ENCODE measurements at places on chromosomes 3 and 15.
A peak's percentile ranks its signal among the peaks of the same experiment; 100 is the strongest.

- DNase-seq: no peak
Measured at GRCh38 chr3:195253923-195254432, 17.0 kb downstream of the XXYLT1 start.

DNA sequence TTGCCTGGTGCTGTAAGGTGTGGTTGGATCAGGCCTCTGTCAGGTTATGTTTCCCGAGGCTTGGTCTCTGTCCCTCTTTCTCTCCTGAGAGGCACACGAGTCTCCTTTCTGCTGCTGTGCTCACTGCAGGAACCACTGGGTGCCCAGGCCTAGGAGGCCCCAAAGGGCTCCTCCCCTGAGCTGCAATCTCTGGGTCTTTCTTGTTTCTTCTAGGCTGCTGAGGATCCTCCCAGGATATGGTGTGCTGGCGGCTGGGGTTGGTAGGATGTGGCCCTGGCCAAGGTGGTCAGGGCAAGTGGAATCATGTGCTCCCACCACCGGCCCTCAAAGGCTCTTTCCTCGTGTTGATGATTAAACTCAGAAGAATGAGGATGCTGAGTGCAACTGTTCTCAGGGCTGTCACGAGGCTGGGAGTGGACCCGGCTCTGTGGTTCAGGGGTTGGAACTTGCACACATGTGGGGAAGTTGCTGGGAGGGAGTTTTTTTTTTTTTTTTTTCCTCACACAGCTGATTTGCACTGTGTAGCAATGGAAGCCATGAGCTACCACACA lies 43.6 kb upstream of the CTSH start:
- no peak for DNase-seq

GRCh38 chr3:132342183-132342582 lies 25.0 kb downstream of the ACP3 start:
- no peak for DNase-seq

- no peak for DNase-seq
Measured at GRCh38 chr3:4529876-4530588, 36.9 kb downstream of the ITPR1 start.

DNA sequence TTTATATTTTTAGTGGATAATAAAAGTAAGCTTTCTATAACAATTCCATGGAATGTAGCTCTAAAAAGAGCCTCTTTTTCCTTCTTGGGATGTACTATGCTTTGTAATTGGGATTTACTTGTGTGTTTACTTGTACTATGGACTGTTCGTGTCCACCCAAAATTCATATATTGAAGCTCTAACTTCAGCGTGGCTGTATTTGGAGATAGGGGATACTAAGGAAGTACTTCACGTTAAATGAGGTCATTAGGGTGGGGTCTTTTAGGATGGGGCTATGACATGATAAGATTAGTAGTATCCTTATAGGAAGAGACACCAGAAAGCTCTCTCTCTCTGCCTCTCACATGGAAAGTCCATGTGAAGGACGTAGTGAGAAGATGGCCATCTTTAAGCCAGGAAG lies 64.9 kb downstream of the P3H2 start:
- no peak for DNase-seq

GRCh38 chr3:141294848-141295247 lies 63.2 kb downstream of the PXYLP1 start:
- no peak for DNase-seq

DNA sequence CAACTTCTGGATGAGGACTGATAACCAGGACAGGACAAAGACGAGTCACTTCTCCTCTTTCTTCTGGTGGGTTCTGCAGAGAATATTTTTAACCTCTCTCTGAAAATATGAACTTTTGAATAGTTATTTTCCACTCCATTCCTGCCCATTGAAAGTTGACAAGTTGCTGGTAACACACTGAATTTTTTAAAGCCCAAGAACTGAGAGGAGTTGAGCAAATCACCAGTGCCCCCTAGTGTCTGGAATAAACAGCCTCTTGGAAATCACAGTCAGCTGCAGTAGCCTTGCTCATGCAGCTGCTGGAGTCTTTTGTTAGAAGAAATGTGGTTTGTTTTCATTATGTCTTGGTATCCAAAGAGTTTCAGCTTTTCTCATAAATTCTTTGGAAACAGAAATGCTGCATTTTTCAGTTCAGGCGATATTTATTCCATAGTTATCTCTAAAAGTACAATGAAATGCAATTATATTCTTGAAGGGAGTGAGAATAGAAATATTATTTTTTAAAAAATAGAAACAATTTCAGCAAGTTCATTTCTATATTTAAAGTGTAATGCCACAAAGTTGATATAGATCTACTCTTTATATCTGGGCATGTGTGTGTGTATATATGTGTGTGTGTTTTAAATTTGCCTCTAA lies 741.0 kb upstream of the CBLB start:
- peak; percentile 42 for DNase-seq

DNA sequence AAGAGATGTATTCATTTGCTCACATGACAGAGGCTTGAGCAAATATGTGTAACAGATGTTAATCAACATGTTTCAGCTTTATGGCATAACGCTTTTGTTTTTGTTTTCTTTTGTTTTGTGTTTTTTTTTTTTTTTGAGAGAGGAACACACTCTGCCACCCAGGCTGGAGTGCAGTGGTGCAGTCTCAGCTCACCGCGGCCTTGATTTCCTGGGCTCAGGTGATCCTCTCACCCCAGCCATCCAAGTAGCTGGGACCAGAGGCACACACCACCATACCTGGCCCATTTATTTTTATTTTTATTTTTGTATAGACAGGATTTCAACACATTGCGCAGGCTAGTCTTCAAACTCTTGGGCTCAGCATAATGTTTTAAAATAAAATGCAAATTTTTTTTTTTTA lies 1504.4 kb upstream of the CADM2 start:
- DNase-seq: no peak

DNA sequence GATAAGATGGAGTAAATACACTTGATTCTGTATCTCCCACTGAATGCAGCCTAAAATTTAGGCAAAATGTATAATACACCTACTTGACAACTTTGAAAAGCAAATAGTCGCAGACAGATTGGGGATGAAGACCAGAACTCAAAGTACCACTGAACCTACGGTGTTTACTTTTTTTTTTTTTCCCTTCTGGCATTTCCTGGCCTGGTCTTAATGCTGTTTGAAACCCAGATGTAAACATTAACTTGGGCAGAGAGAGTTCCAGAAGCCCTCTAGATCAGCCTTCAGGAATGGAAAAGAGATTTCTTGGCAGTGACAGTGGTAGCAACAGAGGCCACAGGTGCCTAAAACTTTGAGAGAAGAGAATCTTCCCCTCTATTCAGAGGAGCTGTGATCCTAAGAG lies 27.8 kb downstream of the ALPK3 start:
- no peak for DNase-seq

DNA sequence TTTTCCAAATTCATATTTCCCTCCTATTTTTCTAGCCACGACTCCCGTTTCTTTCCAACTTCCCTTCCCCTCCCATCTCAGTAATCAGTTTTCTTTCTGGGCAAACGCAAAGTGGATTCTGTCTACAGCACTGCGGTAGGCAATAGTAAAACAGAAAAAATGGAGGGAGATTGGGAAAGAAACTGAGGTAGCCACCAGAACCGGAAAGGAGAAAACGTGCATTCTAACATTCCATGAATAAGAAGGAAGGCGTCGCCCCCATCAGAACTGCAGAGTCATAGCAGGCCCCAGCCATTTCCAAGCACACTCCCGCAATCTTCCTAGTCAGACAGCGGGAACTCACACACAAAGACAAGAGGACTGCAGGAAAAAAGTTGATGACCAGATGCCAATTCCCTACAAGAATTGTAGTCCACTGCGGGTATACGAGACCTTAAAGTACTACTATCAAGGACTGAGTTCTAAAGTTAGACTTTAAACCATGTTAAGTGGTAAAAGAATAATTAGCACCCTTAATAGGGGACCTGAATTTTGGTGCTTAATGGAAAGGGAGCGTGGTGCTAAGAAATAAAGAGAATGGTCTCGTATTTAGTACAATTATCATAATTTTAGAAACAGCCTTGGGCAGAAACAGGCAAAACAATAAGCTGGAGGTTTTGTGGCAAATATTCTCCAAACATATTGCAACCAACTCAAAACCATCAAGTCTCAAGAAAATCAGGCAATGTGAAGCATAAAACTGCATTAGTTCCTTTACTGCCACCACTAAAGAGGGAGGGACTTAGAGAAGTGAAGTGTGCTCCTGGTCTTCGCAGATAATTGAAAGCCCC lies 1.4 kb downstream of the PFN2 start:
- DNase-seq: peak; percentile 52

DNA sequence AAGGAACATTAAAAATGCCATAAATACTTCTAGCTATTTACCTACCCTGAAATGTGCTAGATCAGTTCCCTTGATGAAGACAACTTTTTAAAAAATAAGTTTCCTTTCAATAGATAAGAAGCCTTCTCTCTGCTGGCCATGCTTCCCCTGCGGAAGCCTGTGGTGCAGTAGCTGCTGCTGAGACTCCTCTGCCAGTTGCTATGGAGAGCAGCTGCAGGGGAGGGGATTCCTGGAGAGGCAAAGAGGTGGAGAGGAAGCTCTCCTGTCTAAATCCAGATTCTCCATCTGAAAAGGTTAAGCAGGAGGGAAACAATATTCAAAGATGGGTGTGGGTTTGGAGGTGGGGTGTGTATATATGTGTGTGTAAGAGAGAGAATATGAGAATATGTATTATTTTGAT lies 69.8 kb upstream of the BFSP2 start:
- DNase-seq: no peak

DNA sequence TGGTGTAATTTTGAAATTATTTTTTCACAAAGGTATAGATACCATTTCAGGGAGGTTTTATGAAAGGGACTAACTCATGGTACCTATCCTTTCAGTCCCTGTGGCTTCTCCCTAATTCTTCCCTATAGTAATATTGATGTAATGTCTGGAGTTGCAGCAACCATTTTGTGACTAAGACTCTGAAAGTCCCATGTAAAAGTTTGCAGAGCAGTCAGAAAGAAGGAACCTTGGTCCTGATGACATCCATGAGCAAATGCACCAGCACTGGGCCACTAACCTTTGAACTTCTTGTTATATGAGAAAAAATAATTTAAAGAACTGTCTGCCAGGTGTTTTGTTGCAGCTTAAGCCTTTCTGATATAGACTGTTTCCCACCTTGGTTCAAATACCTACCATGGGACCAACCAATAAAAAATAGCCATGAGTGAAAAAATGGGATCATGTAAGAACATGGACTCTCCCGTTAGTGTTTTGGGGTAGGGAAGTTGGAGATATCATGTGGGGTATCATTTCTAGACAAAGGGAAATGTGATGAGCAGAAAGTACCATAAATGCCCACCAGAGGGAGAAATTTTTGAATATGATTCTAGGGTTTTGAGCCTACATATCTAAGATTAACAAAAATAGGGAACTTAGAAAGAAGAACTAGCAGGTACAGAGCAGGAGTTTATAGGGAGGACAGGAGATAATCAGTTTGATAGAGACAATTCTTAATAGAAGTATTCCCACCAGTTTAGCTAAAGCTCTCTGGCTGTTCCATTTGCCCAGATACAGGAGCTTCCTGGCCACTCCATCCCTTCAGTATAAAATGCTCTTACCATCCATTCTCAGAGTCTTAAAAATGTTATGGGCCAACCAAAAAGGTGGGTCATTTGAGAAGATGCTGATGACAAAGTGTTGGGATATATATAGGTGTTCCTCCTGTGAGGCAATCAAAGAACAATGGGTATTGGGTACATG lies 3.4 kb upstream of the CPOX start:
- DNase-seq: no peak

GRCh38 chr3:105228696-105229095 lies 138.0 kb upstream of the ALCAM start:
- DNase-seq: no peak

GRCh38 chr3:10530241-10530640 lies 24.9 kb upstream of the ATP2B2 start:
- DNase-seq: no peak

DNA sequence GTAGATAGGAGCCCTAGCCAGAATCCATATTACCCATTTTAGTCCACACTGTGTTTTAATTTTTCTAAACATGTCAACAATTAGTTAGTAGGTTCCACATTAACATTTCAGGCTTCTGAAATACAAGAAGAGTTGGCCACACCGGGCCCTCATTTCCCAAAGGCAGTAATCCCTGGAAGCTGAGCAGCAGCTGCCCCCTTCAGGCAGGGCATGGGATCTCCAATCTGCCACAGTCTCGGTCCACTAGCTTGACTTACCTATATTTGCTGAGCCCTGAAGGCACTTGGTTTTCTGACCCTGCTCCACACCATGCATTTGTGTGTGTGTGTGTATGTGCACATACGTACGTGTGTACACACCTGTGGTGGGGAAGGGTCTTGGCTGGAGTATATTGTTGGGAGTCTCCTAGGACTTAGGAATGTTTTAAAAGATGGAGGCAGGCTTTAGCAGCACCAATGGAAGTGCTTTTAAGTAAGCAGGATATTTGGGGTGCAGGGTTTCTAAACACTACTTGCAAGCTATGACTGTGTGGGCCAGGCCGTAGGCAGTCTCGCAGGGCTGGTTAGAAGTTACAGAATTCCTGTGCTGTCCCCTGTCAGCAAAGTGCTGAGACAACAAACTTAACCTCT lies 71.2 kb upstream of the SOX14 start:
- DNase-seq: no peak

DNA sequence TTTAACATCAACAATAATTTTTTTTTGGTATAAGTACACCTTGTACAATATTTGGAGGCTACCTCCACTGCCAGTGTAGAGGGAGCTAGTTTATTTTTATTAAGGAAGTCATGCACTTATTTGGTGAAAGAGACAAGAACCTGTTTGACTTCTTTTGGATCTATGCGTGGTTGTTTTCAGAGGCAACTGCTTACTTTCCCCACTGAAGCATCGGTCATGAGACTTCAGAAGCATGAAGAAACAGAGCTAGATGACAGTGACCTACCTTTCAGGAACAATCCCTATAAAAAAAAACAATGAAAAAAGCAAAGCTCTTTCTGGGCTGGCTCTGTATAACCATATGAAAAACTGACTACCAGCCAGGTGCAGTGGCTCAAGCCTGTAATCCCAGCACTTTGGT lies 20.0 kb upstream of the ZNF148 start:
- DNase-seq: no peak

DNA sequence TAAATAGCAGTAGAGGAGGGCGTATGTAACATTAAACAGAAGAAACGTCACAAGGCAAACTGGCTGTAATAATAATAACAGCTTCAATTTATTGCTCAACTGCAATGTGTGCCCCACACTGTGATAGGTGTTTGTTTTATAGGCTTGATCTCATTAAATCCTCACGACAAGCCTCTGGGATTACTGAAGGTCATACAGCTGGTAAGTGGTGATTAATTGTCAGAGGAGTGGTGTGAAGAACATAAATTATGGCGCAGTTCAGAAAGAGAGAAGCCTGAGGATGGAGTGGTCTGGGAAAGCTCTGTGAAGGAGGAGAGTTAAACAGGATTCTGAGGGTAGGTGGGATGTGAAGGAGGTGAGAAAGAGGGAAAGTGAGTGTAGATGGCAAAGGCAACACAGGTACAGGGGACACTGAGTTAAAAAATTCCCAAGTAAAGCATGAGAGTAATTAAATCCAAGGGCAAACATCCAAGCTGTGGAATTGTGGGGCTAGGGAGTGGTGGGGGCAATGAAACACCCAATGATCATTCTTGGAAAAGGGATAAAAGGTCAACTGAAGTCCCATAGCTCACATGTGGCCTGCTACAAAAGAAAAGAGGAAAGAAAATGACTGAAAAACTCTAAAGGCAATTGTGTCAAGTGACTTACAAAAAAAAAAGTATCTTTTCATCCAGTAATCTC lies 16.5 kb upstream of the GLCE start:
- DNase-seq: peak; percentile 83

Data from NCI-H774 (cell line).